Central memory CD4-positive, alpha-beta T cell (primary cell): ENCODE measurements at places on chromosomes 11 and 22.

- DNase-seq: no peak
Observed at GRCh38 chr22:43826142-43827002, 14.3 kb upstream of the EFCAB6 start.

DNA sequence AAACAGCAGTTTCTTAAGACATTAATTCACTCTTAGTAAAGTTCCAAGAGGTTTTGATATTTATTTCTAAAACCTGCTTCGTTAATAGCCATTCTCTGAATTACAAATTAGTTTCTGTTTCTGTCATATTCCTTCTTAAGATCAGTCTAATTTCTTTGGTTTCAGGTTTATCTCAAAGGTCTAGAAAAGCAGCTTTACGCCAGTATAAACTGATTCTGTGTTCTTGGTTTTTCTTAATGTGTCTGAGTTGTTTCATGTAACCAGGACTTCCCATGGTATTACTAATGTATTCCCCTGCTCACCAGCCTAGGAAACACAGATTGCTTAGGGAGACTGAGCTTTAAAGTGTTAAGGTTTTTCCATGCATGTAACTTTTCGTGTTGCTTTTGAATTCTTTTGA, 6.8 kb upstream of the ACY3 start:
- DNase-seq: no peak

GRCh38 chr22:19974935-19975706, 33.5 kb upstream of the TXNRD2 start:
- no peak for DNase-seq

- no peak for DNase-seq
Observed at GRCh38 chr11:107924306-107924705, 3.9 kb upstream of the RAB39A start.

DNA sequence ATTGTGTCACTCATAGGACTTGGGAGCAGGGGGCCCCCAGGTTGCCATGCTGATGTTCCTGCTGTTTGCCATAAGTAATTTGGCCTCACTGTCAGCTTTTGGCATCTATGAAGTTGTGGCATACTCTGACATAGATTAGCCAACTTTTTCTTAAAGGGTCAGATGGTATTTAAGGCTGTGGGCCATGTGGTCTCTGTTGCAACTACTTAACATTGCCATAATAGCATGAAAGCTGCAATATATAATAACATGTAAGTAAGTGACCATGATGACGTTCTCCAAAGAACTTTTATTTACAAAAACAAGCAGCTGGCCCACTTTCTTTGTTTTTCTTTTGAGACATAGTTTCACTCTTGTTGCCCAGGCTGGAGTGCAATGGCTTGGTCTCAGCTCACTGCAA, 2.2 kb upstream of the TMEM216 start:
- DNase-seq: no peak

GRCh38 chr11:726278-727220, 20.5 kb downstream of the EPS8L2 start:
- peak; percentile 35 for DNase-seq

DNA sequence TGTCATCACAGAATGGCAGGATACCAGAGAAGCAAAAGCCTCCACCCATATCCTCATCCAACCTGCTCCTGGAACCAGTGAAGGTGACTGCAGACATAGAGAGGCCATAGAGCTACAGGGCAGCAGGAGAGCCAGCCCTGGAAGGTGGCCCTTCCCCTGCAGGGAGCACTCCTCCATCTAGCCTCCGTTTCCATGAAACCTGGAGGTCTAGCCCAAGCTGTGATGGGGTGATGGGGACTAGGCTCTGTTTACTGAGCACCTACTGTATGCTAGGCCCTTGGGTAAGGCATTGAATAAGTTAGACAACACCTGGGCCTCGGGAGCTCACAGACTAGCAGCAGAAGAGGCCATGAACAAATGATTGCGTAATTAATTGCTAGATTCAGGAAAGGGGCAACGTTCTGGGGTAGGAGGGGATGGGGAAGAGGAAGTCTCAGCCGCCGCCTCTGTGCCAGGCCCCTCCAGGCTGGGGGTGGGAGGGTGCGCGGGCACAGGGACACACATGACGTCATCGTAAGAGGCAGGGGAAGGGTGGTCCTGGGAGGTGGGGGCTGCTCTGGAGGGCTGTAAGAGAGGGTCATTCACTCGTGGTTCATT, 784 bp upstream of the SYNGR1 start:
- DNase-seq: no peak

GRCh38 chr11:112087212-112087611, 539 bp downstream of the SDHD start:
- DNase-seq: no peak

- peak; percentile 70 for DNase-seq
Observed at GRCh38 chr11:66371627-66372415, at the start of gene SLC29A2. TSS of gene SLC29A2 (minus strand) at chr11:66371760. CDS start at chr11:66371591, 169 bp downstream.

DNA sequence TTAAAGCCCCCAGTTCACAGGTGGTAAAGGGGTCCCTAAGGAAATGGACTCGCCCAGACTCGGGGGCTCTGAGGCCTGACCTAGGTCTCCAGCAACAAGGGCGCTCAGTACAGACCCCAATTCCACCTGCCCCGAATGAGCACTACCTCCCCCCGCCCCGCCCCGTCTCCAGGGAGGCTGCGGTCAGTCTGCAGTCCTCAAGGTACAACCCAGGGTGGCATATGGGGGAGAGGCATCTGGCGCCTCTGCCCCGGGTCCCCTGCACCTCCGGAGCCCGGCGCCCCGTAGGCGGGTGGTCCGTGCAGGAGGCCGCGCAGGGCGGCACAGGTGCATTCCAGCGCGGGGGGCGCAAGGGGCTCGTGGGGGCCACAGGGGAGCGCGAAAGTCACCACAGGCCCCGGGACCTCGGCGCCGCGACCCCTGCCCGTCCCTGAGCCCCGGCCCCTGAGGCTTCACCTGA, 361 bp downstream of the CTSD start:
- no peak for DNase-seq

DNA sequence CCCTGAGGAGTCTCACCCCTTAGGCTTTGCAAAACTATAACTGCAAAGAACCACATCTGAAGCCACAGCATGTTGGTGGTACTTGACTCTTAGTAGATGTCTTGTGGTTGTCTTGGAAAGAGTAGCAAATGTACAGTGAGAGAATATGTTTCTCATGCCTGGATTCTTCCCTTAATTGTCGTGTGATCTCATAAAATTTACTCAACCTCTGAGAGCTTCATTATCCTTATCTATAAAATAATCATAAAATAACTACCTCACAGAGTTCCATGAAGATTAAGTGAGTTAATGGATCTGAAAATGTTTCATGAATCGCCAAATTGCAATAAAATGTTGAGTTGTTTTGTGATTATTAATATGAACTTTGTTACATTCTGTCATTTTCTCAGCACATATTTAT, 491.5 kb downstream of the METTL15 start:
- no peak for DNase-seq

DNA sequence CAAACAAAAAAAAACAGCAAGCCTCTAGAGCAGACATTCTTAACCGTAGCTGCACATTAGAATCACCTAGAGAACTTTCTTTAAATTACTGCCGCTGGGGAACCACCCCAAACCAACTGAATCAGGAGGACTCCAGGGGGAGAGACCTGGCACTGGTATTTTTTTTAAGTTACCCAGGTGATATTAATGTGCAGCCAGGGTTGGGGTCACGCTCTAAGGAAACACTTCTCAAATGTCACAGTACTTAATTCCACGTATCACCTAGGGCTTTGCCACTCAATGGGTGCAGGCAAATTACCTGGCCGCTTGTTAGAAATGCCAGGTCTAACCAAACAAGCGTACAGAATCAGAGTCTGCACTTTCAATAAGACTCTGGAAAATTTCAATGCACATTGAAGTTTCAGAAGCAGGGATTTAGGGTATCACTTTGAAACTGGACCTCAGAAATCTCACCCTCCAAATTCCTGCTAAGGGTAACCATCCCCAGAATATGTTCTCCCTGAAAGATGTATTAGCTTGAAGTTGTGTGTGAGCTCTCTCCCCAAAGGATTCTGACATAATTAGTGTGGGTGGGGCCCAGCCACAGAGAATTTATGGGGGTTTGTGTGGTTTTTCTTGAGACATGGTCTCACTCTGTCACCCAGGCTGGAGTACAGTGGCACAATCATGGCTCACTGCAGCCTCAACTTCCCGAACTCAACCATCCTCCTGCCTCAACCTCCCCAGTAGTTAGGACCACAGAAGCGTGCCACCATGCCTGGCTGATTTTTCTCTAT, 12.7 kb upstream of the ISX start:
- DNase-seq: no peak

GRCh38 chr11:96338910-96339705, 3.9 kb downstream of the MAML2 start:
- DNase-seq: peak; percentile 37

GRCh38 chr11:8386134-8386864, 122.6 kb upstream of the LMO1 start:
- no peak for DNase-seq

DNA sequence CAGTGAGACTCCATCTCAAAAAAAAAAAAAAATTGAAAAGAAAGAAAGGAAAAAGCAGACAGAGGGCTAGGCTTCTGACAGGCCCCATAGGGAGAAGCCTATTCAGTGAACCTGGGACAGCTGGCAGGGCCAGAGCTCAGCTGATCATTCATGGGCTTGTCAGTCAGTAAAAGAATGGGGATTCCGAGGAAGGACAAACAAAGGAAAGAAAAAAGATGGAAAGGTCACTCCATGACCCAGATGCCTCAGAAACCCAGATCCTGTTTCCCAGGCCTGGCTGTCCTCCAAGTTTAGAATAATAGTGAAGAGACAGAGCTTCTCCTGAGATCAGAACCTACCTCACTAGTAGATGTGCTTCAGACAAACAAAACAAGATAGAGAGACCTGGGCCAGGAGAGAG, 34.3 kb upstream of the ASPHD2 start:
- DNase-seq: no peak
